ENCODE measurements at places on chromosomes 2 and 18. TPM values are rescaled to one million over a fixed set of nuclear protein-coding genes. Genes with fewer than 3 reads are reported as not detected.

The GLI2 gene
- not detected for polyA plus RNA-seq

The BMP10 gene
- polyA plus RNA-seq: not detected

The CCL20 gene
- polyA plus RNA-seq: not detected

The ICOS gene
- polyA plus RNA-seq: not detected

The LCT gene
- polyA plus RNA-seq: not detected

The CYBRD1 gene
- polyA plus RNA-seq: 0.06 TPM

The MOGAT1 gene
- not detected for polyA plus RNA-seq

The NTSR2 gene
- not detected for polyA plus RNA-seq

The INPP1 gene
- 2.4 TPM for polyA plus RNA-seq

The GAREM1 gene
- polyA plus RNA-seq: 1.8 TPM

The RPL37A gene
- 3,803 TPM for polyA plus RNA-seq

The FSIP2 gene
- not detected for polyA plus RNA-seq

The IL1RN gene
- 0.14 TPM for polyA plus RNA-seq

The LYG1 gene
- polyA plus RNA-seq: 1.1 TPM

The TTC39C gene
- 25.7 TPM for polyA plus RNA-seq

The MGAT4A gene
- 24.5 TPM for polyA plus RNA-seq

The MC5R gene
- polyA plus RNA-seq: not detected

The WDR35 gene
- polyA plus RNA-seq: 3.1 TPM

The CFAP65 gene
- not detected for polyA plus RNA-seq

The CEBPZ gene
- polyA plus RNA-seq: 37.5 TPM

The CHRNG gene
- not detected for polyA plus RNA-seq

The RFTN2 gene
- not detected for polyA plus RNA-seq

The EGR4 gene
- 0.49 TPM for polyA plus RNA-seq

The ADGRF3 gene
- 0.09 TPM for polyA plus RNA-seq

The ANKRD29 gene
- not detected for polyA plus RNA-seq

The LIPG gene
- not detected for polyA plus RNA-seq

The ABCB11 gene
- not detected for polyA plus RNA-seq

The CSRNP3 gene
- not detected for polyA plus RNA-seq

The APOB gene
- polyA plus RNA-seq: not detected

The G6PC2 gene
- not detected for polyA plus RNA-seq

The SP5 gene
- polyA plus RNA-seq: not detected
